ENCODE measurements at places on chromosomes 16 and 17.
A peak's percentile ranks its signal among the peaks of the same experiment; 100 is the strongest.

DNA sequence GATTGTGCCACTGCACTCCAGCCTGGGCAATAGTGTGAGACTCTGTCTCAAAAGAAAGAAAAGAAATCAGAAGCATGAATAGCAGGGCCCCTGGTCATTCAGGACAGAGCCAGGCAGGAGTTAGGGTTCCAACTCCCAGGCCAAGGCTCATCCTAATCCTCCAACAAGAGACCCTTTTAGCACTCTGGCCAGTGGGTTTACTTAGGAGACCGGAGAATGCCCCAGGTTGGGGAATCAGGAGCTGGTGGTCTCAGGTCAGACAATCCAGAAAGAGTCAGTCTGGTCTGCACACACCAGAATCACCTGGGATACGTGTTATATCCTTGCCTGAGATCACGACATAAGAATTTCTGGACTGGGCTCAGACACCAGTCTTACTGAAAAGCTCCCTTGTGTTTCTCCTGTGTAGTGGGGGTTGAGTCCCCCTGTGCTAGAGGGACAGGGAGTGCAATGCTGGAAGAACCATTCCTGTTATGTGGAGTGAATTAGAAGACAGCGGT lies 48.7 kb downstream of the CCDC42 start:
- no peak for DNase-seq

- DNase-seq = no peak
Observed at GRCh38 chr17:81905993-81906392, 4.0 kb downstream of the NPB start.

- DNase-seq = no peak
Observed at GRCh38 chr16:54212893-54213292, 73.7 kb downstream of the IRX3 start.

- DNase-seq = no peak
Observed at GRCh38 chr17:859824-860195, 77.7 kb downstream of the MRM3 start.

GRCh38 chr16:14097182-14097959 lies 26.3 kb downstream of the MRTFB start:
- no peak for DNase-seq

DNA sequence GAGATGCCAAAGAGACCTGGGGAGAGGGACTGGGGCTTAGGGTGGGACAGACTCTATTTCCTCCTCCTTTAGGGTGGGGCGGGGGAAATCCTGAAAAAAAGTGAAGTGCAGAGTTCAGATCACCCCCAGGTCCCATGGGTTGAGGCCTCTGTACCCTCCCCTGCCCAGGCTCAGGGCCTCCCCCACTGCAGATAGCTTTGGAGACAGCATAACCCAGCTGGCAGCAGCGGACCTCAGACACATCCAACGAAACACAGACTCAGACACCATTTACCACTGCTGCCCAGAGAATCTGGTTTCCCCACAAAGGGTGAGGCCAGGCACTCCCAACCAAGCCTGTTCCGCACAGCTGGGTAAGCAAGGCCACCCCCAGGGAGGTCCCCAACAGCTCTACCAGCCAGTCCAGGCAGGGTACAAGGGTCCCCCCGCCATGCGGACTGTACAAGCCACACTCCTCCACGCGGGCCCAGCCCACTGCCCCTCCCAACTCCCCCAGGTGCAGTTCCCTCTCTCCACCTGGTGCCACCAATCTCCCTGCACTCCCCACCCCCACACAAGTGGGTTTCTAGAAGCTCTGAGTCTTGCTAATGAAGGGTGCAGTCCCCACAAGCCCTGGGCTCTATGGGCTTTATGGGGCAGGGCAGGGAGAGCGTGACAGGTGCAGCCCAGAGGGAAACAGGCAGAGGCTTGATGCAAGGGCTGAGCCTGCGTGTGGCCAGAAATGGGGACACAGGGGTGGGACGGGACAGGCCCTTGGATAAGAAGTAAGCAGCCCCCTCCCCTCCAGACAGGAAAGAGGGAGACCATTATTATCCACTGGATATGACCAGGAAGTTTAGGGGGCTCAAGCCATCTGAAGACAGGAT lies 8.9 kb downstream of the RHBDF2 start:
- no peak for DNase-seq

DNA sequence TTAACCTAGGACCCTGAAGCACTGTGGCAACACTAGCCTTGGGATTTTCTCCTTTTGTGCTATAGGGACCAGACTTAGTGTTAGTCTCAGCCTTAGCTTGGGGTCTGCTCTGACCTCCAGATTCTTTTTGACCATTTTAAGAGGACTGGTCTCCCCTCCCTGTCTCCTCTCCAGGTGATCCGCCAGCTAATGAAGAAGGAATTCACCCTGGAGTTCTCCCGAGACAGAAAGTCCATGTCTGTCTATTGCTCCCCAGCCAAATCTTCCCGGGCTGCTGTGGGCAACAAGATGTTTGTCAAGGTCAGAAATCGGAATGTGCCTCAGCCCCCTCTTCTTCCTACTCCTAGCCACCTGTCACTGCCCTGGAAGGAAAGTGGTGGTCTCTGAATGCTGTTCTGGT lies 19.5 kb downstream of the ATP2A1 start:
- DNase-seq = no peak

GRCh38 chr16:79571065-79571902 lies 29.3 kb downstream of the MAF start:
- no peak for DNase-seq

GRCh38 chr17:10210151-10210574 lies 11.8 kb upstream of the GAS7 start:
- DNase-seq = no peak

GRCh38 chr16:67198238-67198734 lies 645 bp upstream of the ELMO3 start:
- no peak for DNase-seq

DNA sequence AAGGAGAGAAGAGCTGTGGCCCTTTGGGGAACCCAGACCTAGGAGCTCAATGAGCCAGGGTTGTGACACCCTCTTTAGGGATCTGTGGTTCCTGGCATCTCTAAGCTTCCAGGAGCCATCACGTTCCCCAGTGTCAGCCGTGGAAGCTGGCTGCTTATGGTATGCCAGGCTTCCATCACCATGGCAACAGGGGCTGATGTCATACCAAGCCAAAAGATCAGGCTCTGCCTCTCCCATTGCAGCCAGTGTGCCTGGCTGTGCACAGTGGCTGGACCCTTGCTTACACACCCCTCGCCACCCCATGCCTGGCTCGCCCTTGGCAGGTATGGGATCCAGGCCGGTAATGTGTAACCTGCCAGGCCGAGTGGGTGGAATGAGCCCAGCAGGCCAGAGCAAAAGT lies 91.1 kb downstream of the SSH2 start:
- DNase-seq = no peak

GRCh38 chr16:4888428-4889135 lies 41.3 kb downstream of the UBN1 start:
- no peak for DNase-seq

GRCh38 chr17:55254375-55254774 lies 10.4 kb upstream of the HLF start:
- no peak for DNase-seq

GRCh38 chr17:78401246-78401645 lies 22.8 kb downstream of the PGS1 start:
- no peak for DNase-seq

DNA sequence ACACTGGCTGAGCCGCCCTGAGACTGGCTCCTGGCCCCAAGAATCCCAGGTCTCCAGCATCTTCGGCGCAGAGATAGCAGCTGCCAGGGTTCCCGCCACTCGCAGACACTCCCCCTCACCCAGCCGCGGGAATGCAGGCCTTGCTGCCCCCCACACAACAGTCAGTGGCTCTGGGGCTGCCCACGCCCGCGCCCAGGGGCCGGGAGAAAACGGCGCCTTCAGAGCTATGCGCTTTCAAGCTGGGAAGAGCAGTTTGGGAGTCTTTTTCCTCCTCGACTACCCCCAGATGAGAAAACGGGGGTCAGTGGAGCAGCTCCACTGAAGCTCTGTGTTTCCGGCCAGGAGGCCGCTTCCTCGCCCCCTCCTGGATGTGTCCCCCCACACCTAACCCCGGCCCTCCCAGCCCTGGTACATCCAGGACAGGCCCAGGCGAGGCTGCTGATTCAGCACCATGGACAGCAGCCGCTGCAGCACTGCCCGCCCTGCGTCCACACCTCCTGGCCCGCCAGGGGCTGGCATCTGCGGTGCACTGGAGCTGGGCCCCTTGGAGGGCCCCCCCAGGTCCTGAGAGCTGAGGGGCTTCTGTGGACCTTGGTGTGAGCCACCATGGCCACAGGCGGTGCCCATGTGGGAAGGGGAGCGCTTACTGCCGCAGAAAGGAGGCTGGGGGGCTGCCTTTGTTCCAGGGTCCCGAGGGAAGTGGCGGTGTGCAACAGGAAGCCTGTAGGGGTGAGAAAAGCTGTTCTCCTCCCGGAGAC lies 35.7 kb downstream of the CACNA1H start:
- DNase-seq = peak; percentile 63

- DNase-seq = no peak
Observed at GRCh38 chr17:82344175-82344907, 10.8 kb upstream of the SECTM1 start.

GRCh38 chr17:42997390-42997983 lies 732 bp upstream of the RPL27 start:
- DNase-seq = no peak

GRCh38 chr16:89707695-89708094 lies 6.2 kb upstream of the SPATA2L start:
- no peak for DNase-seq

- peak; percentile 42 for DNase-seq
Observed at GRCh38 chr17:21511363-21512195, 135.4 kb downstream of the KCNJ12 start.

- no peak for DNase-seq
Observed at GRCh38 chr17:14756479-14756878, 455.6 kb downstream of the HS3ST3B1 start.

DNA sequence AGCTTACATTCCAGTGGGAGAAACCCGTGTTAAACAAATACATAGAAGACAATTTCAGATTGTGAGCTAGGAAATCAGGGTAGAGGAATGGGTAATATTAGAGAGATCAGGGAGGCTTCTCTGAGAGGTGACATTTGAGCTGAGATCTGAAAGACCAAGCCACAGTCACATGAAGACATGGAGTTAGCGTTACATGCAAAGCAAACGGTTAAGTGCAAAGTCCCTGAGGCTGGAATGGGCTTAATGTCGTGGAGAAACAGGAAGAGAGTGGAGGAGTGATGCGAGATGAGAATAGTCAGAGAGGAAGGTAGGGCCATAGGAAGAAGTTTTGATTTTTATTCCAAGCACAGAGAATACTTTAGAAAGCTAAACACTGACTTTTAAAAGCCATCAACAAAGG lies 246.1 kb downstream of the IRX3 start:
- DNase-seq = no peak

DNA sequence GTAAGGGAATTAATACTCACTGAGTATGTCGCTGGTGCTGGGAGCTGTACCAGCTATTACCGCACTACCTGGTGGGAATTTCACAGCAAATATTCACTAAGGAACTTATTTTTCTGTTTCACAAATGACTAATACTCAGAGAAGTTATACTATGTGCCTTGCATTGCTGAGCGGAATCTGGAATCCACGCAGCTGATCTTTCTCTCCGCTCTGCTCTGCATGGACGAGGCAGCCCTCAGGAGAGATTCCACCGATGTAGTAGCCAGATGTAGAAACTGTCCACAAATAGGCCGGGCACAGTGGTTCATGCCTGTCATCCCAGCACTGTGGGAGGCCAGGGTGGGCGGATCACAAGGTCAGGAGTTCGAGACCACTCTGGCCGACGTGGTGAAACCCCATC lies 17.1 kb downstream of the NME3 start:
- no peak for DNase-seq

GRCh38 chr16:9053006-9053601 lies 38.3 kb upstream of the HAPSTR1 start:
- no peak for DNase-seq

DNA sequence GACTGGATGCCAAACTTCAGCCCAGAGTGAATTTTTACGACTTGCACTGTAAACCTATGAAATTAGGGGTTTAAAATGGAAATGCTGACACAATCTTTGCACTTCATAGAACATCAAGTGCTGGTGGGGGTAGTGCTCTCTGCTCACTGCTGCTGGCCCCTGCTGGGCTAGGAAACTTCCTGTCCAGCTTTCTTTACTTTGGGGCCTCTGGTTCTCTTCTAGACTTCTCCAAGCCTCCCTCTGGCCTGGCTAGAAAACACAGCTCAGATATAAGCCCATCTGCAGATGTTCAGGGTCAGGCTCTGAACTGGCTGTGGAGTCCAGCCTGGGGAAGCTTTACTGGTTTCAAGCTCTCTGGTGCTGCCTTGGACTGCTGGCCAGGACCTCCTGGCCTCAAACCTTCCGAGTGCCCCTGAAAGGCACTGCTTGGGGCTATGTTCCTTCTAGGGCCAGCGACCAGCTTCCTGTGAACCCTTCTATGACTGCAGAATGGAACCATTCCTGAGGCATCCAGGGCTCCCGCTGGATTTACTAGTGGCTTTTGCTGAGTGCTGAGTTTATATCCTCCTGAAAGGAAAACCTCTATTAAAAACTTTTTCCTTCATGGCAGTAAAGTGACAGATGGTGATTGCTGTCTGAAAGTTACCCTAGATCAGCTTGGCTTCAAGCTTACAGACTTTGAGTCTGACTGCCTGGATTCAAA lies 59.4 kb downstream of the TBX4 start:
- no peak for DNase-seq

GRCh38 chr17:63934183-63935112 lies 2.3 kb upstream of the CD79B start:
- DNase-seq = no peak

- no peak for DNase-seq
Observed at GRCh38 chr17:51995797-51996403, 162.6 kb downstream of the CA10 start.

- no peak for DNase-seq
Observed at GRCh38 chr17:8190506-8190905, 526 bp upstream of the BORCS6 start.

- DNase-seq = no peak
Observed at GRCh38 chr17:81840826-81841778, 6.3 kb upstream of the PPP1R27 start.

DNA sequence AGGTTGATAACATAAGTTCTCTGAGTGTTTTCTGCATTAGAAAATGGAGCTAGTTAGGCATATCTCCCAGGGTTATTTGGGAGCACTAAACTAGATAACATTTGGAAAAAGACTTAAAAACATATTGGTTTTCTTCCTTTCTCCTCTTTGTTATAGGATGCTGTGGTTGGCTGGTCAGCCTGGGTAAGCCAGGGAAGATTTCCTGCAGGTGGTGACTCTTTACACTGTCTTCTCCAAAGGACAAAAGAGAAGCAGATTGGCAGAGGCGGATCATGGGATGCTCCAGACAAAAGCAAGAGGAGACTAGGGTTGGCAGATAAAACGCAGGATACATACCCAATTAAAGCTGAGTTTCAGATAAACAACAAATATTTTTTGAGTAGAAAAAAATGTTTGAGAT lies 6.2 kb upstream of the CRYBA1 start:
- DNase-seq = no peak

DNA sequence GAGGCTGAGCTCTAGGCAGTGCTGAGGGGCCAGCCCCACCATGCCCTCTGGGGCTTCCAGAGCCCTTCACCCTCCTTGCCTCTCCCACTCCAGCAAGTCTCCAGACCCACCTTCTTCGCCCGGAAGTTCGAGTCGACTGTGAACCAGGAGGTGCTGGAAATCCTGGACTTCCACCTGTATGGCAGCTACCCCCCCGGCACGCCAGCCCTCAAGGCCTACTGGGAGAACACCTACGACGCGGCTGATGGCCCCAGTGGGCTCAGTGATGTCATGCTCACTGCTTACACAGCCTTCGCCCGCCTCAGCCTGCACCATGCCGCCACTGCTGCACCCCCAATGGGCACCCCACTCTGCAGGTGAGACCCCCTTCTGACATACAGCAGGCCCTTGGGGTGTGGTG lies 10.5 kb downstream of the XYLT2 start:
- no peak for DNase-seq

All from stimulated activated effector memory CD8-positive, alpha-beta T cell treated with anti-CD3 and anti-CD28 coated beads, Interleukin-12 subunit alpha, Interleukin-12 subunit beta, amount 100 ng/mL, for 72 hours (primary cell).